ENCODE measurements at places on chromosomes 6 and 20. TPM values are rescaled to one million over a fixed set of nuclear protein-coding genes. Genes with fewer than 3 reads are reported as not detected.

- no peak for DNase-seq
Observed at GRCh38 chr20:8062756-8063155, 43.2 kb upstream of the TMX4 start.

DNA sequence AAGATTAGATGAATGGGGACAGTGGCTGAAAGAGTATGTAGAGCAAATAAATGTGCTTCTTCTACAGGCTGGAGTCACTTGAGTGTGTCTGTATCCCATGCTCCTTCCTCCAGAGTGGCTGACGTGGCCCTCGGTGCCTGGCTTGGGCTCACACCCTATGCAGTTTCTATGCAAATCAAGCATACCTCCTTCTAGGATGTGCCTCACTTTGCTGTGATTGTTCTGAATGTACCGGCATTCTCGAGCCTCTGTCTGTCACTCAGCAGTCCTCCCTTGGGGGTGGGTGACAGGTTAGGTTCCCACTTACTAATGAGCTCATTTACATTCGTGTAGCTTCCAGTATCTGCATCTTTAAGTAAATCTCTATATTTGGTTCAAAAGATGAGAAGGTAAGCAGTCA, 55.1 kb upstream of the HDDC2 start:
- DNase-seq: no peak

DNA sequence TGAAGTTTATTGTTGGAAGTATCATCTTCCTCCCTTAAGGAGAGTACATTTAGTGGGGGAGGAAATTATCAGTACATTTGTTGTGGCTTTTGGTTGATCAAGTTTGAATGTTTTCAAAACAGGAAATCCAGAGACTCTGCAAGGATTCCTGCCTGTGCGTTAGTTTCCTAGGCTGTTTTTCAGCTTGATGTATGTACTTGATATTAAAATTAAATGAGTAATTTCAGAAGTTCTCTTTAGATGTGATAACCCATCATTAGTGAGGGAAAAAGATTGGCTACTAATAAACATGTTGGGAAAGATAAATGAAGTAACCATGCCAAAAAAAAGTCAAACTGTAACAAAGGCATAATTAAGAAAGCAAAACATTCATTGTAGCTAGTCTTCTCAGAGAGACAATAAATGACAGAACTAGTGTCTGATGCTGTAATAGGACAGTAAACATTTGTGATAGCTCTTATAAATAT, 88.0 kb upstream of the TULP1 start:
- no peak for DNase-seq

DNA sequence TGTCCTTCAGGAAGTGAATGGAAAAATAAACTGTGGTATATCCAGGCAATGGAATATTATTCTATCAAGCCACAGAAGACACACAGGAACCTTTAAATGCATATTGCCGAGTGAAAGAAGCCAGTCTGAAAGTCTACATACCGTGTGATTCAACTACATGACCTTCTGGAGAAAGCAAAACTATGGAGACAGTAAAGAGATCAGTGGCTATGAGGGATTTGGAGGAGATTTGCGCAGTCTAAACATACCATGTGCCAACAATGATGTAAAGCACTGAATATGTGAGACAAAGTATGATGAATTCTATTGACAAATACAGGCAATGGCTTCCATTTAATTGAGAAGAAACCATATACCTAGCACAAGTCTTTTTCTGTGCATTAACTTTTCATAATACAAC, 518.3 kb upstream of the ZNF337 start:
- DNase-seq: no peak

GRCh38 chr6:154428897-154429296, 72.3 kb upstream of the IPCEF1 start:
- DNase-seq: no peak

DNA sequence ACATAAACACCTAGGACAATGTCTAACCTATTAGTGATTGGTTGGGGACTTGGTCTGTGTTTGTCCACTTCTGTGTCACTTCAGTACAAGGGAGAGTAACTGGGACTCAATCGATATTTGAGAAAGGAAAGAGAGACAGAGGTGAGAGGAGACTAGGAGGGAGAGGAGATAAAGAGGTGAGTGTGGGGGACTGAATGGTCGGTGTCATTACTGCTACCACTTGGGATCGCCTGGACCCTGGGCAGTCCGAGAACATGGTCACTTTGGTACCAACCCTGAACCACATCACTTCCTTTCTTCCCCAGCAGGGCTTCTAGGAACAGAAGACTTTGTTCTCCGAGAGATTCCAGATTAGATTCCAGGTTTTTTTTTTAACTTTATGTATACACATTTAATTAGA, 63.7 kb downstream of the GPR6 start:
- no peak for DNase-seq

GRCh38 chr20:17681726-17682102, 328 bp downstream of the RRBP1 start:
- DNase-seq: no peak

DNA sequence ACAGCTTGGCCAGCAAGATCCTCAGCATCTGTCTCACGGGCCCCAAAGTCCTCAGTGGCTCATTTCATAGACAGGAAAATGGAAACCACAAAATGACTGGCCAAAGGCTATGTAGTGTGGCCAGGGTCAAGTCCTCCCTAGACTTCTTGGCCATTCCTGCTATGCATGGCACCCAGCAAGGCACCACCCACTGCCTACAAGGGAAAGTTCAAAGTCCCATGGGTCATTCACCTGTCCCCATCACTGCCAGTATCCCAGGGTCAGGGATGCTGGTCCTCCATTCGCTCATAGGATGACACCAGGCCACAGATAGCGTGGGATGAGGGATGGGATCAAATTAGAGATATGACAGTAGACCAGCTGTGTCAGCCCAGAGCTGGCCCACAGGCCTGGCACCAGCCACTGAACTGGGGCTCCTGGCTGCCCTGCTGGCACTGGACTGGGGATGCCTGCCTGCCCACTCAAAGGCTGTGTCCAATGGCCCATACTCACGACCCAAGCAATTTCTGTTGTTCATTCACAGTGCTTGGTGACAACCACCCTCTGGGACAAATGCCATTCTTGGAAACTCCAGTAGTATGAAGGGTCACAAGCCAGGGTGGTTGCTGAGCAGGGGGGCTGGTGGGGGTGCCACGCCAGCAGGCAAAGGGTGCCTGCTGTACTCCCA, 11.6 kb downstream of the ADISSP start:
- DNase-seq: no peak

DNA sequence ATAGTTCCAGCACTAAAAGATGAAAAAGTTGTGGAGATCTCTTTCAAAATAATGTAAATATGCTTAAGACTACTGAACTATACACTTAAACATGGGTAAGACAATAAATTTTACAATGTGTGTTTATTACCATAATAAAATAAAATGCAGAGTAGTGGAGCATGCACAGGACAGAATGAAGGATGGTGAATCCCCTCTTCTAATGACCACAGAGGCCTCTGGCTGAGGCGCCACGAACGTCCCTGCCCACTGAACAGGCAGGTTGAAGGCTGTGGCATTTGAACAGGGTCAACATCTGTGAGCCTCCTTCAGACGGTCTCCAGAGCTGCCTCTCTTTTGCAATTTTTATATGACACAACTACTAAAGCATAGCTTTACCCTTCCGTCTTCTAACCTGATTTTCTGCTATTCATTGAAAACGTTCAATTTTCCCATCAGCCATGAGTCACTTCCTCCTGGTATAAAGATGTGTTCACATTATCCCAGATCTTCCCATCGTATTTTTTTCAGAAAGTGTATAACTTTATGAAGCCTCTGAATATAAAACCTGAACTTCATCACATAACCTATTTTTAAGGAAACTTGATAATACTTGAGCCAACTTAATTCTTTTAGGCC, 37.8 kb downstream of the ADGRF4 start:
- no peak for DNase-seq

DNA sequence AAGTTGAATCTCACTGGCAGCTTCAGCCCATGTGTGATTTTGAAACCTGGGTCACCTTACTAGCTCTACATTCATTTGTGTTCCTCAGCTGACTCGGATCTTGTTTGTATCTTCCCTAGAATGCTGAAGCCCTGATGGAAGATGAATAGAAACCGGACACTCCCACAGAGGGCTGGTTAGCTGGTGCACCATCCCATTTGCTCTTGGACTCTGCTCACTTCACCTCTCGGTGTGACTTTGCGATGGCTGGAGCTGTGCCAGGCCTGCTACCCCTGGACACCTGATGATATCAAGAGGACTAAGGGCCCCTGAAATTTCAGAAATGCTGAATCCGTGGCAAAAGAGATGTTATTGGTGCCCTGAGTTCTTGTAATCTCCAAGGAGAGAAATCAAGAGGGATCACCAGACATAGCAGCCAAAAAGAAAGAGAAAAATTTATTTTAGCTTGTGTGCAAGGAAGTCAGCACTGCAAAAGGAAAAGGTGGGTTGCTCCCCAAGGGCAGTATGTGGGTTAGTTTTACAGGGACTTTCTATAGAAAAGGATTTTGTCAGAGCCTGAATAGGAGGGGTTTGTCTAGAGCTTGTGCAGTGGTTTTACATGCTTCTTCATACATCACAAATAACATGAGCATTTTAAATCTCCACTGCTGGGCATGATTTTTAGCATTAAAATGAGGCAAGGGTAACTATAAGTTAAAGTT, 426.3 kb upstream of the NOX3 start:
- DNase-seq: no peak

- no peak for DNase-seq
Observed at GRCh38 chr6:128311944-128312570, 208.3 kb downstream of the PTPRK start.

GRCh38 chr6:31467151-31467550, 30.8 kb upstream of the MICB start:
- DNase-seq: no peak

The GPR31 gene
- not detected for total RNA-seq

The SLC17A3 gene
- total RNA-seq: not detected

The PARD6B gene
- 5.7 TPM for total RNA-seq

The ALDH5A1 gene
- total RNA-seq: 19.3 TPM

The DDX43 gene
- 0.89 TPM for total RNA-seq

The CCN2 gene
- 176 TPM for total RNA-seq

The TRMT6 gene
- 9.3 TPM for total RNA-seq
